ENCODE measurements at places on chromosomes 16 and 17.

DNA sequence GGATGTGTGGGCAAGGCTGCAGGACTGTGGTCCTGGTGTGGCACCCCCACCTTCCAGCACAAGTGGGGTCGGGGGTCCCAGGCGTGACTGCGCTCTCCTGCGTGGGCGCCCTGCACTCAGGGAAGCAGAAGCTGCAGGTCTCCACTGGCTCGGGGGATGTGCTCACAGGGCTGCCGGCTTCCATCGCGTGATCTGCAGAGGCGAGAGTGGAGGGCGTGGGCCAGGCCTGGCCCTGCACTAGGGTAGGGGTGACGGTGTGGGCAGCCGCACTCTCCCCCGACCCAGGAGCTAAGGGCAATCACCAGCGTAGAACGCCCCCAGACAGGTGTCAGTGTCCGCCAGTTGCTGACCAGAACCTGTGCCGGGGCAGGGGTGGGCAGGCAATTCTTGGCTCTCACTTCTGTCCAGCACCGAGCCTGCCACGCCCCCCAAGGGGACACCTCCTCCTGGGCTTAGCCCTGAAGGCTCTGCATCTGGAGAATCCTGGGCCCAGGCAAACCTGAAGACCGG, 32.3 kb downstream of the TNFRSF13B start:
- no peak for DNase-seq

DNA sequence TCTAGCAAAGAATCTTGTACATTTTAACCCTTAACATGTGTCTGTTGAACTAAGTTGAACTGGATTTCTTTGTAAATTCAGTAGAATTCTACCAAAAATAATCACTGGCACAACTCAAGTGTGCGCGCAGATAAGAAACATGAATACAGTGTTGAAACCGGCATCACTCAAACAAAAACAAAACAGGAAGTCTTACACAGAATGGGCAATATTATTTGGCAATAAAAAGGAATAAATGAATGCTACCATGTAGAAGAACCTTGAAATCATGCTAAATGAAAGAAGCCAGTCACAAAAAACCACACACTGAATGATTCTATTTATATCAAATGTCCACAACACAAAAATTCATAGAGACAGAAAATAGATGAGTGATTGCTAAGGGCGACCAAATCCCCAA, 102.9 kb upstream of the ZFHX3 start:
- DNase-seq: no peak

GRCh38 chr17:16417896-16418684, 2.7 kb downstream of the TRPV2 start:
- no peak for DNase-seq

DNA sequence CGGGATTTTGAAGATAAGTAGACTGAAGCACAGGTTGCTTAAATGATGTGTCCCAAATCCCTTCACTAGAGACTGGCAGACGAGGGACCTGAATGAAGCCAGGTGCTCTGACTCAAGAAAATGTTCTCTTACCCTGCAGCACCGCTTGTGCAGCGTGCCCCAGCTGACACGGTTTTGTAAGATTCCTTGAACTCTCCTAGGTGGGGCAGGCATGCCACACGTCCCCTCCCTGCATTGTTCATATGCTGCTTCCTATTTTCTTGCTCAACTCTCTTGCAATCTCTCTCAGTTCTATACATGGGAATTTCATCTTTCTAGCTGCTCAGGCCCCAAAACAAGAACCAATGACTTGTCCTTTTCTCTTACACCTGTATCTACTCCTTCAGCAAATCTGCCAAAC, 22.1 kb upstream of the HNF1B start:
- no peak for DNase-seq

DNA sequence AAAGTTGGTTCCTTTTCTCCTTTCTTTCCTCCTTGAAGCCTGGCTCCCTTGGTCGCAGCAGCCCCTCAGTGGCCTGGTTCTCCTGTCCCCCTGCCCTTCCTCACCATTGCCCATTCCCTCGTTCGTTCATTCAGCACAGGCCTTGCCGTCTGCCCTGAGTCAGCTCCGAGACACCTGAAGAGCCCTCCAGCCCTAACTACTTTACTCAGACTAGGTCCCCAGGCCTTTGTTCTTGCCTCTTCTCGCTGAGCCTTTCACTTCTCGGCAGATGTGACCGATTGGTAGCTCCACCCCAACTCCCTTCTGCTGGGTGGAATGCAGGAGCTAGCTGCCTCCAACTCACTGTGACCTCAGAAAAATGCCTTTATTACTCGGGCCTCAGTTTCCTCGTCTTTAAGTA, 7.0 kb upstream of the ADAM11 start:
- no peak for DNase-seq

- DNase-seq: no peak
Measured at GRCh38 chr17:20784100-20784665, 204.7 kb downstream of the CDRT15L2 start.

Measured in cortex of kidney (tissue), 1 donor.